Prostate gland (tissue), 2 donors: ENCODE measurements at places on chromosomes 7 and 10. TPM values are rescaled to one million over a fixed set of nuclear protein-coding genes. Genes with fewer than 3 reads are reported as not detected.

SERPINE1 gene
- 3.7 TPM for total RNA-seq

NKX2-3 gene
- not detected for total RNA-seq

POLR2J2 gene
- 0.18 TPM for total RNA-seq

JCAD gene
- total RNA-seq: 113 TPM

HABP2 gene
- total RNA-seq: 0.17 TPM
